CMK (cell line): ENCODE measurements at places on chromosomes 13 and 19.
A peak's percentile ranks its signal among the peaks of the same experiment; 100 is the strongest.

DNA sequence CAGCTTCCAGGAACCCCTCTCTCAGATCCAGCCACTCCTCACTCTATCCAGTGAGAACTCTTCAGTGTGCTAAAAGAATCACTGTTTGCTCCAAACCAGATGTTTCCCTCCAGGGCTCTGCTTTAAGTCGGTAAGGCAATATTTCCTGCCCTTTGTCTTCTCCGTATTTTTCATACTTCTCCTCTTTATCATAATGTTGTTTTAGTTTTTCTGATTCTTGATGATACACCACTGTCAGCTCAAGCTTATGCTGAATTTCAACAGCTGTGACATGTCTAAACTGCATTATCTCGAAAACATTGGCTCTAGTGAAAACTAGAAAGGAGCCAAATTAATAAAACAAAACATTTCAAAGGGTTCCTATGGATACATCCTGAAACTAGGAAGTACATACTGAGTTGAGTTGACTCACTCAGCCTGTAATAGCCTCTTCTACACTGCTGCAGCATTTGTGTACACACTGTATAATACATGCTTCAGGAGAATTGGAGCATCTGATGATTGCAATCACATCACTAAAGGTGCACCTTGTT is 39.8 kb downstream of the GPR180 start:
- DNase-seq: no peak

- peak; percentile 24 for DNase-seq
Observed at GRCh38 chr19:54653181-54653809, 9.5 kb upstream of the LILRB4 start.

DNA sequence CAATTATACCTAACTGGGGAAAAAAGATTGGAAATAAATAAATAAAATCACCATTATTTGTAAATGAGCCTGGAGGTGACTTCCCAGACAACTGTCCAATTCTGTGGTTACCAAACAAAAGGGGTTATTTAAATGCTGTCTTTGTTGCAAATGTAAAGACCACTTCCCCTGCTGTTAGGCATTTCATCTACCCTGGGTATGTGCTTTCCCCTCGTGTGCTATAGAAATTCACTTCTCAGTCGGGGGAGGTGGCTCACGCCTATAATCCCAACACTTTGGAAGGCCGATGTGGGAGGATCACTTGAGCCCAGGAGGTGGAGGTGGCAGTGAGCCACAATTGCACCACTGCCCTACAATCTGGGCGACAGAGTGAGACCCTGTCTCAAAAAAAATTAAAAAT is 101.9 kb upstream of the AKAP11 start:
- DNase-seq: no peak

DNA sequence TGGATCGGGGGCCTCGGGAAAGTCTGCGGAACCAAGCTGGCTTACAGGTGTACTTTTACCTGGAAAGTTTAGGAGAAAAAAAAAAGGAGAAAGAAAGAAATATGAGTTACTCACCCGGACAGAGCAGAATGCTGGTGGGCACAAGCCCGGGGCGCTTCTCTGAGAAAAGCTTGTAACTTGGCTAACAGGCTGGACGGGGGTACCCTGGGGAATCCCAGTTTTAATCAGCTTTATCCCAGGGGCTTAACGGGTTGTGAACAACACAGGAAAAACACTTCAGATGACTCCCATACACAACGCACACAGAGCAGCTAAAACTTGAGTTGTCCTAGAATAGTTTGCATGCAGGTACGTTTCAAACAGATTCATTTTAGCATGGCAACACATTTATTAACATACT is 37.3 kb downstream of the KLF2 start:
- no peak for DNase-seq

DNA sequence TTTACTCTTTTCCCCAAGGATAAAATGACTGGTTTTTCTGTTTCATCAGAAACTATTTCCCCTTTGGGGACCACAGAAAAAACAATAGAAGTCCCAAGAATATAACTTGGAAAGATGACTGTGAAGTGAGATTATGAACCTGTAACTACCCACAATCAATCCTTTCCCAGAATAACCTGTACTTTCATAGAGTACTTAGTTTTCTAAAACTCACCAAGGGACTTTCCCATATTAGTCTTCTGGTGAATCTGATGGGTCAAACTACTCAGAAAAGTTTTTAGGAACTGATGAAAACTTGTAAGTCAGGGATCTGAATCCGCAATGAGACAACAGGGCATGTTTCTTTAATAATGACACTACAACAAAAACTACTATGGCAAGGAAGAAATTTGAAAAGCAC is 62.6 kb downstream of the STK24 start:
- DNase-seq: no peak

GRCh38 chr13:101706651-101707050 is 254.2 kb downstream of the ITGBL1 start:
- DNase-seq: no peak

DNA sequence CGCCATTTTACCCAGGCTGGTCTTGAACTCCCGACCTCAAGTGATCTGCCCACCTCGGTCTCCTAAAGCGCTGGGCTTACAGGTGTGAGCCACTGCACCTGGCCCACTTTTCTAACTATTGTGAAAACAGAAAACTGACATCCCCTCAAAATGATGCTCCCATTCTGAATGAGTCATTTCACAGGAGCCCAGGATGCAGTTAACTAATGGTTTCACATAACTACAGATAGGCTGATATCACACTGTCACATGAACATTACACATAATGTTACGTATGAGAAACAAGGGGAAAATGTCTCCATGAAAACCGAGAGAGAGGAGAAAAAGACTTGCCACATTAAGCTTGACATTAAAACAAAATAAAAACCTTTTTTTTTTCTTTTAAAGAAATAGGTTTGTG is 37.5 kb downstream of the N4BP2L2 start:
- DNase-seq: no peak

GRCh38 chr13:58882516-58882915 is 1251.0 kb downstream of the PCDH17 start:
- no peak for DNase-seq

DNA sequence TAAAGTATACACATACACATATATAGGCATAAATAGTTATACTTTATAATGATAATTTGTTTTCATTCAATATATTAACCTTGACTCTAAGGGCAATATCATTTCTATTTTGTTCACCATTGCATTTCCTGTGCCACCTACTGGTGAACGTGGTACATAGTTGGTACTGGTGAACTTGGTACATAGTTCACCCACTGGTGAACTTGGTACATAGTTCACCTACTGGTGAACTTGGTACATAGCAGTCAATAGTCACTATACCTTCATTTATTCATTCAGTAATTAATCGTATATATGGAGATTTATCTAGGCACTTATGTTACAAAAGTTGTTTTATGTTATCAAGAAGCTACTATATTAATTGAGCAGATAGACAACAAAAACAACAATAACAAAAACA is 172.6 kb upstream of the ATXN8OS start:
- peak; percentile 5 for DNase-seq

DNA sequence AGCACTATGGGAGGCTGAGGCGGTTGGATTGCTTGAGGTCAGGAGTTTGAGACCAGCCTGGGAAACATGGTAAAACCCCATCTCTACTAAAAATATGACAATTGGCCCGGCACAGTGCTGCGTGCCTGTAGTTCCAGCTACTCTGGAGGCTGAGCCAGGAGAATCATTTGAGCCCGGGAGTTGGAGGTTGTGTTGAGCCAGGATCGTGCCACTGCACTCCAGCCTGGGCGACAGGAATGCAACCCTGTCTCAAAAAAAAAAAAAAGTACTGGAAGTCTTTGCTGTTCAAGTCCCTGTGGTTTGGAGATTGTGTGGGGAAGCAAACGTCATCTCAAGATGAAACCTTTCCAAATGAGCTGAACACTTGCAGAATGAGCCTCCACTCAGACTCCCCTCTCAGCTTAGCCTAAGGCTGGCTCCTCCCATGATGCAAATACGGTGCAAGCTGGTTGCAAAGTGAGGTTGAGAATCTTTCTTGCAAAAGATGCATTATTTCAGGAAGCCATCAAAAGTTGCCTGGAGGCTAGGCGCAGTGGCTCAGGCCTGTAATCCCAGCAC is 46.2 kb downstream of the MYO9B start:
- DNase-seq: no peak

DNA sequence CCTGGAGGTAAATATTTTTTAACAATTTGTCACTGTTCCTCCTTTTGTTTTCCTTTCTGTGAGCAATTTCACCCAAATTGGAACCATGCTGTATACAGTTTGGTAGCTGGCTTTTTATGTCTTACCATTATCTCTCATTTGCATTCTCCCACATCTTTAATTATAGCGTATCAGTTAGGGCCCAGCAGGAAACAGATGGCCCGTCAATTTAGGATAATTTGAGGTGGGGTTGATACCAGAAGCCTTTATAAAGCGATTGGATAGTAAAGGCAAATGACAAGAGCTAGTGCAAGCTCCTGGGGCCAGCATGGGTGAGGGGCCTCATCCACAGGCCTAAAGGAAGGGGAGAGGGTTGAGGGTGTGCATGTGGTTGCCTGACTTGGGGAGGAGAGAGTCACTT is 3.8 kb upstream of the IFNL4 start:
- DNase-seq: peak; percentile 68

GRCh38 chr19:56884441-56884840 is 43.9 kb upstream of the PEG3 start:
- no peak for DNase-seq

GRCh38 chr19:7191946-7192691 is 102.1 kb downstream of the INSR start:
- no peak for DNase-seq

DNA sequence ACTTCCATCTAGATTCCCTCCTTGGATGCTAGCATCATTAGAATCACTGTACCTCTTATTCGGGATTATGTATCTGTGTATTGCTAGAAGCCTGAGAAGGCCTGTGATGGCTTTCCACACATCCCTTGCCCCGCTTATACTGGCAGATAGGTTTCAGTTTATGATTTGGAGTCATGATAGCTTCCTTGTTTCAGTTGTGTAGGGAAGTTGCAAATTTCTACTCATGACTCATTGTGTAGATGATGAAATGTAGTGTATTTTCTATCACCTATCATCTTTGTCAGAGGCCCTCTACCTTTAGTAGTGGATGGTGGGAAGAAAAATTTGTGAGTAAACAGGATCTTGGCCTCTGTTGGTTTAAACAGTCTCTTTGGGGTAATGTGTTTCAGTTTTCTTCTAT is 165.2 kb downstream of the GGACT start:
- DNase-seq: no peak

- no peak for DNase-seq
Observed at GRCh38 chr19:49004133-49004532, 10.4 kb downstream of the RUVBL2 start.

DNA sequence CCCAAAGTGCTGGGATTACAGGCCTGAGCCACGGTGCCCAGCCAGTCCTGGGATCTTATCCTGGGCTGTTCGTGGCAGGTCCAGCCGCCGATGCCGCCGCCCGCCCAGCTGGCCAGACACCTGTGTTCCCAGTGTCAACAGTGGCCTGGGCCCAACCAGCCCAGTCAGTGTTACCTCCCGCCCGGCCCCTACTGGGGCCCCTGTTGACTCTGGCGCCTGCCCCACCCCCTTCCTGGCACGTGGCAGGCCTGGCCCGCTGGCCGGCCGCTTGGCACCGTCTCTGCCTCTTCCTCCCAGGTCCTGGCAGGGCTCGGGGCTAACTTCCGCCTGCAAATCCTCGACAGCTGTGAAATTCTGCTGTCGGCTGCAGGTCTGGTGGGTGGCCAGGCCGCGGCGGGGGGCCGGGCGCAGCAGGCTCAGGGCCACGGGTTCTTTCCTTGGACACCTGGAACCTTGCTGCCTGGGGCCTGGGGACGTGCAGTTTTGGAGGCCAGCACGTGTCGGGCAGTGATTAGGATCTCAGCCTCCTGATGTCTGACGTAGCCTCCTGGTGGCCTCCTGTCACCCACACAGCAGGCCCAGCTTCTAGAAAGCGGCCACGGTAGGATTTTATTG is 9.1 kb downstream of the ARID3A start:
- no peak for DNase-seq

GRCh38 chr13:108273429-108274118 is 4.1 kb downstream of the TNFSF13B start:
- no peak for DNase-seq

GRCh38 chr13:100363285-100363711 is 225.3 kb downstream of the GGACT start:
- DNase-seq: no peak

GRCh38 chr19:18233224-18233825 is 7.1 kb upstream of the PDE4C start:
- no peak for DNase-seq

- DNase-seq: no peak
Observed at GRCh38 chr13:29681864-29682263, 86.4 kb upstream of the SLC7A1 start.

- no peak for DNase-seq
Observed at GRCh38 chr19:13020002-13020414, 24.7 kb downstream of the NFIX start.

DNA sequence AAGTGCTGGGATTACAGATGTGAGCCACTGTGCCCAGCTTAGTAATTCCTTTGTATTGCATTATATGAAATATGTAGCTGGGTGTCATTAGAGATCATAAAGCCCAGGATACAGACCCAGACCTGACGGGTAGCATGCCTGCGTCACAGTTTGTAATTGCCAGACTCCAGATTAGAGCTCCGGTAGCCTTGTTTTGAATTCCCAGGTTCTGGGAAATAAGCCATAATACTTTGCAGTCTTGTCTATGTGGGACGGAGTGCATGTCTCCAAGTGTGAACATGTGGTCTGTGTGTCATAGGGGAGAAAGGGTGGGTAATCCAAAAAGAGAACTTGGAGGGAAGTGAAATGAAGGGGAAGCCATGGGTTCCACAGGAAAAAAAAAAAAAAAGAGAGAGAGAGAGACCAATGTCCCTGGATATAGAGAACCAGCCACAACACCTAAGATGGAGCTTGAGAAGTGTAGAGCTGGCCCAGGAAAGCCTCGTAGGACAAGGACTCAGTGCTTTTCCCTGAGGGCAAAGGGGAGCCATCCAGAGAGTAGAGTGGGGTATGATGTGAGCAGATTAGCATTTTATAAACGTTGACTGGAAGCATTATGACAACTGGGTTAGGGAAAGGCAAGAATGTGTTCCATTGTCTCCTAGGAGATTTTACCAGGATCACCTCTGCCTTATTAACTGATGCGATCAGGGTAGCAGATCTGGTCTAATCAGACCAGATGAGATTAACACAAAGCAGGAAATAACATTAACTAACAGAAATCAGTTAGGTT is 2.6 kb downstream of the ZSCAN4 start:
- no peak for DNase-seq

- DNase-seq: peak; percentile 74
Observed at GRCh38 chr19:9796113-9796773, 22.6 kb downstream of the FBXL12 start.

GRCh38 chr19:45468803-45469131 is 971 bp downstream of the FOSB start:
- DNase-seq: no peak

DNA sequence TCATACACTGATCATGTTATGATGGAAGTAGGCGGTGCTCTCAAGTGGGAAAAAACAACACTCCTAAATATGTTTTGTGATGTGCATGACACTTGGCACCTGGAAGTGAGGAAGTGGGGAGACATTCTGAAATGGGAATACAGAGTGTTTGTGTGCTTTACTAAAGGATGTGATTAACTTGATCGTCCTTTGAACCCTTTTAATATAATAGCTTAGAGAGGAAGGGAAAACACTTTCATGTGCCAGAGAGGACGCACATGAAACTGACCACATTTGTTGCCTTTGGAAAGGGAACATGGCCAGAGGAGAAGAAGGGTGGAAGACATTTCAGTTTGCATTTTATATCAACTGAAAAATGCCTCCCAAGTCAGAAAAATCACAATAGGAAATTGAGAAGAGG is 31.4 kb downstream of the SMAD9 start:
- DNase-seq: no peak

GRCh38 chr19:45066921-45067661 is 9.2 kb downstream of the ZNF296 start:
- DNase-seq: no peak

GRCh38 chr19:38506723-38507550 is 73.4 kb downstream of the RYR1 start:
- DNase-seq: peak; percentile 90
